ENCODE measurements at places on chromosomes 6 and 20. TPM values are rescaled to one million over a fixed set of nuclear protein-coding genes. Genes with fewer than 3 reads are reported as not detected.

Gene GPR6
- not detected for total RNA-seq

Gene PNLDC1
- total RNA-seq = 1.3 TPM

Gene CYP21A2
- total RNA-seq = not detected

Gene HRH3
- not detected for total RNA-seq

Gene RNASET2
- 11.1 TPM for total RNA-seq

Gene KLC4
- total RNA-seq = 14.2 TPM

Gene SCRT2
- total RNA-seq = not detected

Gene ZNF391
- 0.50 TPM for total RNA-seq

Gene CCN6
- not detected for total RNA-seq

Gene CEP43
- total RNA-seq = 11.7 TPM

Gene FAM83C
- not detected for total RNA-seq

Gene SMIM13
- total RNA-seq = 8.9 TPM

All from bladder microvascular endothelial cell (primary cell).